ENCODE measurements at places on chromosomes 5 and 9.

- DNase-seq = no peak
Observed at GRCh38 chr5:167771571-167771970, 519.9 kb upstream of the WWC1 start.

- no peak for DNase-seq
Observed at GRCh38 chr5:154797762-154798161, 42.6 kb downstream of the LARP1 start.

- no peak for DNase-seq
Observed at GRCh38 chr5:147853372-147853987, 22.0 kb upstream of the SPINK1 start.

DNA sequence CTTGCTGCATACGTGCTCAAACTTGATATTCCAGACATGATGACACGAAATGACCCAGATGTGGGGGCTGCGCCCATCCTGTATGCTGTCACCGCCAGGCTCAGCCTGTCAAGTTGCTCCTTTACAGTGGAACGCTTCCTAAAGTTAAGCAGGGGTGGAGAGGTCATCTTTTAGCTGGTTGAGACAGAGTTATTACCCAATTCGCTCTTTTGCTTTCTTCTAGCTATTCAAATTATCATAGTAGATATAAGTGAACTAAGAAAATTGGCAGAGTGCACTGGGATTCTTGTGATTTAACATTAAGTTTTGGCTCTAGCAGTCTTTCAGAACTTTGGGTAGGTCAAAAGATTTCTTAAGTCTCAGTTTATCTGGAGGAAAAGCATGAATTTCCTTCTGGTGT is 69.8 kb upstream of the BASP1 start:
- no peak for DNase-seq

DNA sequence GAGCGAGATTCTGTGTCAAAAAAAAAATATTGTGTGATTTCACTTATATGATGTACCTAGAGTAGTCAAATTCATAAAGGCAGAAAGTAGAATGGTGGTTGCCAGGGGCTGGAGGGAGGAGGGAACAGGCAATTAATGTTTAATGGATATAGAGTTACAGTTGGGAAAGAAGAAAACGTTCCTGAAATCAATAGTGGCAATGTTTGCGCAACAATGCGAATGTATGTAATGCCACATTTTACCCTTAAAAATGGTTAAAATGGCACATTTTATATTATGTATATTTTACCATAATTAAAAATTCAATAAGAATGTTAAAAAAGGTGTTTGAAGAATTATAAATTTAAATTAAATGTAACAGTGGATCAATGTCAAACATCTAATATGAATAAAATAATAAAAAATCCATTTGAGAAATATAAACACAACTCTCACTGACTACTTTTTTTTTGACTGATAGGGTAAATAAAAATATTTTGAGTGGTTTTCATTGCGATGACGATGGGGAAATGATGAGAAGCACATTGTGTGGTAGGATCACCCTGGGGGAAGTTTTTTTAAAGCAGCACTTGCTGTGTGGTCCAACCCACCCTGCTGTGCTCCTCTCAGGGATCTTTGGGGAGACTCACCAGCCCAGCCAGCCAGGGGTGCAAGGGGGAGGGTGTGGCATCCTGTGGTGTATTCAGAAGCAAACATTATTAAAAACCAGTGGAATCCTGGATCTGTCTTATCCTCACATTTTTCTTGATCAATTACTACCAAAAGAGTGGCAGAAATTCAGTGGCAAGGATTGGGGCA is 4.3 kb downstream of the FYB1 start:
- DNase-seq = no peak

DNA sequence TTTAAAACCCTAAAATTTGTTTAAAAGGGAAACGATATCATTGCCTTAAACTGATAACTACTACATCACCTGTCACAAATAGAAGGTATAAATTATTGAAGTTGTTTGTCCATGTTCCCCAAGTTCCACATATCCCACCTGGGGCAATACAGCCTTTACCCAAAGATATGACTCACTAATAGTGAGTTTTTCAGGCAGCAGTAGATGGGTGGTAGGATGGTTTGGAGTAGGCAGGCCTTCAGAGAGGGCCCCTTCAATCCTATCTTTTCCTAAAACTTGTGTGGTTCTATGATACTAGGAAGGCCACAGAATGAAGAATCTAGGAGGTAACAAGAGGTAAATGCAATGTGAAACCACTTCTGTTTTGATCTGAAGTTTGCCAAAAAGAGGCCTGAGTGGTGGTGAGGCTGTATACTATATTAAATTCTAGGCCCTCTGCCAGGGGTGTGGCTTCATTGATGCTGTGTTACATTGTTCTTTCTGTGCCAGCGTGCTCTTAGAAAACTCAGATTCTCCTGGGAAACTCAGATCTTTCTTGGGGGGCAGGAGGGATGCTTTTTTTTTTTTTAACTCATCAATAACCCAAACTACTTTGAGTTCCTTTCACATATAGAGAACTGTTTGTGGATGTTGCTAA is 7.2 kb downstream of the CYSTM1 start:
- DNase-seq = no peak

- DNase-seq = no peak
Observed at GRCh38 chr9:8106362-8106761, 306.8 kb upstream of the DMAC1 start.

GRCh38 chr5:79172269-79172668 is 60.7 kb downstream of the BHMT start:
- no peak for DNase-seq

DNA sequence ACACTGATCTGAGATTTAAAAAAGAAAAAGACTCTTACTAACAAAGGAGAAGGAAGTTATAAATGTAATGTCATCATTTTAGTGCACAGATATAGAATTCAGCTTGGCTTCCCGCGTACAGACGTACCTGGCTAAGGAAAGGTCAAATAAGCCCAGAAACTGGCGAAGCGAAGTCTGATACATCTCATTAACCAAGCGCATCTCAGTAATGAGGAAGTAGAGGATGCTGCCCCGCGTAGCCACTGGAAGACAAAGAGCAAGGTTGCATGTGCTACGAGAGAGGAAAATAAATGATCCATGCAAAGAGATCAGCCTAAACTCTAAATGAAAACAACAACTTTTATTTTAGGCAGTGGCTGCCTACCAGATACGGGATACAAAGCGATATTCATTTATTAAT is 208.8 kb downstream of the DNAH5 start:
- DNase-seq = no peak
